ENCODE measurements at places on chromosomes 6 and 20.

DNA sequence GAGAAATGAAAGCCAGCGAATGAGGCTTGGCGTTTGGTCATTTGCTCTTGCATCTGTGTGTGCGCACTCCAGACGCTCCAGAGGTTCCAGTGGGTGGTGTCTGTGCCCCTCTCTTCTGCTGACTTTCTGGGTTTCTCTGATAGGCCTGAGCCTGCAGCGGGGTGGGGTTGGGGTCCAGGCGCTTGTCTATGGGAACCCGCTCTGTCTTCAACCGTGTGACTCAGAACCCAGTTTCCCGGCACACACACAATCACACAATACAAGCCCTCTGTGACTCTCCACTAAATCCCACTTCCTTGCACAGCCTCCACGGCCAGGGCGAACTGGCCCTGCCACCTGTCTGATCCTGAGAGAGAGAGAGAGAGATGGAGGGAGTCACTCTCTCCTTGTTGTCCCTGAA, 24.6 kb downstream of the RBM38 start:
- H3K4me1 ChIP-seq, result no peaks in the 10 kb centered on the region
- no peaks in the 10 kb centered on the region for H3K27me3 ChIP-seq
- H3K4me3 ChIP-seq, result no peak overlapping the region
- H3K27ac ChIP-seq, result no peak overlapping the region

DNA sequence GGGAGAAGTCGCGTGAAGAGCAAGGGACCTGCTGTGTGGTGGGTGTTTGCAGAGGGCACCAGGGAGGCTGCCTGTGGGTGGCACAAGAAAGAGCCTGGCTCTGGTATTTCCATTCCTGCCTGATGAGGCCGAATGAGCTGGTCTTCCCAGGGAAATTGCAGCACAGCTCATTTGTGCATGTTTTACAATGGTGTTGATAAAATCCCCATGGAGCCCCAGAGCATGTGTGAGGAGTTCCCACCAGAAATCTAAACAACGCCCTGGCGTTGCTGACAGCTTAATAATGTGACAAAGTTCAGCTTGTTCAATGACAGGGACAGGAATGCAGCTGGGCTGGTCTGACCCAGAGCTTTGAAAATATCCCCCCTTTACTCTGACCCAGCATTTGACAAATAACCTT, 135.5 kb downstream of the CLIC5 start:
- H3K4me1 ChIP-seq, result peaks cover 7% of the 10 kb centered on the region
- H3K4me3 ChIP-seq, result no peak overlapping the region
- no peak overlapping the region for H3K27ac ChIP-seq
- H3K36me3 ChIP-seq, result no peaks in the 10 kb centered on the region

DNA sequence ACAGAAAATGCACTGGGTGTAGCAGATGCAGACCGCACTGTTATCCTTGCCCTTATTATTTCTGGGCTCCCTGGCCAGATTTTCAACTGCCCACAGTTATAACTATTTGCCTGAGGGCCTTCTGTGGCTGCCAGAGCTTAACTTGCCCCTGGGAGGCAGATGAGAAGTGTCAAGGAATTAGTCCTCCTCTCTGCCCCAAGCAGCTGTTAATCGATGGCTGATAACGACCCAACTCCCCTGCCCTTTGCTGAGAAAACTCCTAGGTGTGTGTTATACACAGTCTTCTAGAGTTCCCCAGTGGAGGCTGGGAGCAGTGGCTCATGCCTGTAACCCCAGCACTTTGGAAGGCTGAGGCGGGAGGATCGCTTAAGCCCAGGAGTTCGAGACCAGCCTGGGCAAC, 44.4 kb upstream of the SHLD1 start:
- H3K4me3 ChIP-seq, result no peak overlapping the region
- DNase-seq, result no peak
- H3K27ac ChIP-seq, result no peak overlapping the region
- no peaks in the 10 kb centered on the region for H3K36me3 ChIP-seq

GRCh38 chr6:170156448-170157375, 134.2 kb downstream of the DLL1 start:
- no peaks in the 10 kb centered on the region for H3K27me3 ChIP-seq
- H3K4me3 ChIP-seq, result no peak overlapping the region
- no peak for DNase-seq
- H3K36me3 ChIP-seq, result no peaks in the 10 kb centered on the region
- H3K27ac ChIP-seq, result no peak overlapping the region
- peaks cover 11% of the 10 kb centered on the region for H3K4me1 ChIP-seq
